ENCODE measurements at places on chromosomes 3 and 15.

DNA sequence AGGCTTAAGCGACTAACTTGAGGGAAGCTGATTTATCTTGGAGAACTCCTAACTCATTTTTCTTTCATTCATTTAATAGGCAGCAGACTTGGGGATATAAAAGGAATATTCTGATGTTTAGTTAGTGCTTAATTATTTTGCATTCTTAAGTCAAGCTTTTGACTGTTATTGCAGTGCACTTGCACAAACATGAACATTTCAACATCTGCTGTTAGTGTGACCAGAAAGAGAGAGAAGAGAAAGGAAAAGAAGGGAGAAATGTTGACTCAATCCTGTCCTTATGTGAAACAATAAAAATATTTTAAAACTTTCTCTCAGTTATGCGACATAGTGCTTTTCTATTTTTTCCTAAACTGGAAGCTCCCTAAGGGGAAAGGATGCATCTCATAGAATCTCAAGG lies 507.8 kb downstream of the LPP start:
- no peak for DNase-seq

- DNase-seq = no peak
Measured at GRCh38 chr3:32056559-32057290, 49.7 kb upstream of the GPD1L start.

DNA sequence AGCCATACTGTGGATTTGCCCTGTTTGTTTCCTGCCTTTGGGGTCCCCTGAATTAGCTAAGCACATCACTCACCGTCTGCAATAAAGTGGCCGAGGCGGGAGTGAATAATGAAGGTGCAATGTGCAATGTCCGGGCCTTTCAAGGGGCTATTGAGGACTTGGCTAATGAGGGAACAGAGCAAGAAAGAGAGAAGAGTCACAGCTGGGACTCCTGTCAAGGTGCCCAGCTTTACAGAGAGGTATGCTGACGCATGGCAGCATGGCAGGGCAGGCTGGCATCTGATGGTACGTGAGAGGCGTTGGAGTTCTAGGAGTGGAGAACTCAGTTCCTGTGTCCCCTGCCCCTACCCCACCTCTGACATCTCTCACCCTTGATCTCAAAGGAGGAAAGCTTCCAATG lies 13.8 kb upstream of the ATP2B2 start:
- DNase-seq = no peak

GRCh38 chr15:98440917-98441316 lies 207.4 kb upstream of the IGF1R start:
- DNase-seq = no peak

DNA sequence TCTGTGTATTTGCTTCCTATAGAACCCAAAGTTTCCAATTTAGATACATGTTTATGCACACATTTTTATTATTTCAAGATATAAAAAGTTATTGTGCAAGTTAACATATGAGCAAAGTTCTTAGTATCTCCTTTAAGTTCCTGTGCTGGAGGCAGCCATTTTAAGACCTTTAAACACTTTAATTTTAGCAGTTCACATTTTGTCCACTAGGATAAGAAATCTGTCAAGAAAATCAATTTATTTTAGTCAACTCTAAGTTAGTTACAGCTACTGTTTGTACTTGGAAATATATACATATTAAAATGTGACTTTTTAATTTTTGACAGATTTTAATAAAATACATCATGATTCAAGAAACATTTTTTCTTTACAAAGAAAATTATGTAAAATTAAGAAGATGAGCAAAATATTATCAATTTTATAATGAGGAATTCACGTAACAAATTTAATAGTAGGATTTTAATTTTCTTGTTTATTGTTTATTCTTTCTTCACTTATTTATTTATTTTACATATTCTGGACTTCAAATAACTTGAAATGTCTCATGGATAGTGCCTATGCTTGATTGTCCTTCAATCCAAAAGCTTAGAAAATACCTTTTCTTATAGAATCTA lies 402.6 kb upstream of the GBE1 start:
- no peak for DNase-seq

DNA sequence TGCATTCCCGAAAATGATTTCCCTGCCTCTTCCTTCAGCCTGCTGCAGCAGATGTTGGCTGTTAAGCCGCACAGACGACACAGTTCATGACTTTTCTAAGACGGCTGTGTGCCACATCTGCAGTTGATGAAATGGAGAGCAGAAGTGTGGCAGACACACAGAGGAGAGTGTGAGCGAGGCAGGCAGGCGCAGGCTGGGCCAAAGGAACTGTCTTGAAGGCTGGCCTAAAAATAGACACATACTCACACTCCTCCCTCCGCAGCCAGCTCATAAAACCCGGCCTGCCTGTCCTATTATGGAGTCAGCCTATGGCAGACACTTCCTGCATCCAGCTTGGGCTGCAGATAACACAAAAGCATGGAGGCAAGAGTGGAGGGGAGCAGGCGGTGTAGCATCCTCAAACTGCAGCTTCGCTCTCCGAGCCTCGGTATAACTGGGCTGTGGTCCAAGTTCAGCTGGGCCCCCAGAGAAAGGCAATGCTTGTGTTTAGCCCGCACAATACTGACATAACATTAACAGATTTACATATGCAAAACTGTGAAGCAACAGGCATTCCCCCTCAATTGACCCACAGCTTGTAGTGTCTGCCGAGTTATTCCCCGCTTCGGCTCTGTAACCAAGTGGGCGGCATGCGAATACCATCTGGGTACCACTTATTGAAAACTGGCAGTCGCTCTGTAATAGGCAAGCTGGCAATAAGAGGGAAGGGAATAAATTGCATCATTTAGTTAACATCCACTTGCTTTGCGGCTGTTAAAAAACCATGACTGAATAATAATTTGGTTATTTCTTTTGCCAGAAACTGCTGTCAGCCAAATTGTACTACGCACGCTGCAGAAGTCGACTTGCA lies 40.8 kb downstream of the FOXP1 start:
- DNase-seq = no peak

DNA sequence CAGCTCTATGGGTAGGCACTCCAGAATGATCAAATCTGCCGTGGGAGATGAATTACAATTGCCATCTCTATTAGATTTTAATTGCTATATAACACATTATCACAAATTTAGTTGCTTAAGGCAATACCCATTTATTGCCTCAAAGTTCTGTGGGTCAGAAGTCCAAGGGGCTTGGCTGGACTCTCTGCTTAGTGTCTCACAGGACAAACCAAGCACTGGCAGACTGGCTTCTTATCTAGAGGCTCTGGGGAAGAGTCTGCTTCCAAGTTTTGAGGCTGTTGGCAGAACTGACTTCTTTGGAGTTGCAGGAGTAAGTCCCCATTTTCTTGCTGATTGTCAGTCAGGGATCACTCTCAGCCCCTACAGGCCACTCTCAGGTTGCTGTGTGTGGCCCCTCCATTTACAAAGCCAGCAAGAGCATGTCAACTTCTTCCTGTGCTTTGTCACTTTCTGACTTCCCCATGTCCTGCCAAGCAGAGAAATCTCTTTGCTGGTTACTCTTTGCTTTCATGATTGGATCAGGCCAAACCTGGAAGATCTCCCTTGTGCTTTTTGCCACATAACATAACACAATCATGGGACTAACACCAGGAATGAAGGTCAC lies 93.5 kb upstream of the PRICKLE2 start:
- DNase-seq = no peak

DNA sequence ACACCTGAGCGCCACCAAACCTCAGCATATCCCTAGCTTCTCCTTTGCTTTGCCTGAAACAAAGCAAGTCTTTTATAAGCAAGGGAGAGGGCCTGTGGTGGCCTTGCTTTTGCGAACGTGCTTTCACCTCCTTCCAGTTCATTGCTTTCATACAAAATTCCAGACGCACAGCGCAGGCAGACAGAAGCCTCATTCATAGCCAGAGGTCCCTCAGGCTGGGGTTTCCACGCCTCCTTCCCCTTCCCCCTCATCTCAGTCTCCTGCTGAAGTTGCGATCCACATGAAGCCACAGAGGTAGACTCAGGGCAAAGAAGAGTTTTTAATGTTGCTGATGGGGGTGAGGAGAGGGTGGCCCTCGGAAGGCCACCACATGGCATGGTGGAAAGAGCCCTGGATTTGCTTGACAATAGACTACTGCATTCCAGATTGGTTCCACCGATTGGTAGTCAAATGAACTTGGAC lies 59.4 kb upstream of the FLNB start:
- no peak for DNase-seq

DNA sequence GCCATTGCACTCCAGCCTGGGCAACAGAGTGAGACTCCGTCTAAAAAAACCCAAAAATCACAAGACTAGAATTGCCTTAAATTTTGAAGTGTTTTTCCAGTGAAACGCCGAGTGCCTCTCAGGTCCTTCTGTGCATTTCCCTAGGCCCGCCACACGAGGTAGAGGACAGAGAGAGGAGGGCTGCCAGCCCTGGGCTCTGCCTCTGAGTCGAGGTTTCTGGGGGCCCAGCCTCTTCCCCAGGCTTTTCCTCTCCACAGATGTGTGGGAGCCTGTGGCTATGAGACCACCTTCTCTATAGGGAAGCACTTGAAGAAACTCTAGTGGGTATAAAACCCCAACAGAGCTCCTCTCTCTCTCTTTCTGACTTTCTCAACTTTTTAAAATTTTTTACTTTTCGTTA lies 10.9 kb upstream of the EHD4 start:
- DNase-seq = no peak

DNA sequence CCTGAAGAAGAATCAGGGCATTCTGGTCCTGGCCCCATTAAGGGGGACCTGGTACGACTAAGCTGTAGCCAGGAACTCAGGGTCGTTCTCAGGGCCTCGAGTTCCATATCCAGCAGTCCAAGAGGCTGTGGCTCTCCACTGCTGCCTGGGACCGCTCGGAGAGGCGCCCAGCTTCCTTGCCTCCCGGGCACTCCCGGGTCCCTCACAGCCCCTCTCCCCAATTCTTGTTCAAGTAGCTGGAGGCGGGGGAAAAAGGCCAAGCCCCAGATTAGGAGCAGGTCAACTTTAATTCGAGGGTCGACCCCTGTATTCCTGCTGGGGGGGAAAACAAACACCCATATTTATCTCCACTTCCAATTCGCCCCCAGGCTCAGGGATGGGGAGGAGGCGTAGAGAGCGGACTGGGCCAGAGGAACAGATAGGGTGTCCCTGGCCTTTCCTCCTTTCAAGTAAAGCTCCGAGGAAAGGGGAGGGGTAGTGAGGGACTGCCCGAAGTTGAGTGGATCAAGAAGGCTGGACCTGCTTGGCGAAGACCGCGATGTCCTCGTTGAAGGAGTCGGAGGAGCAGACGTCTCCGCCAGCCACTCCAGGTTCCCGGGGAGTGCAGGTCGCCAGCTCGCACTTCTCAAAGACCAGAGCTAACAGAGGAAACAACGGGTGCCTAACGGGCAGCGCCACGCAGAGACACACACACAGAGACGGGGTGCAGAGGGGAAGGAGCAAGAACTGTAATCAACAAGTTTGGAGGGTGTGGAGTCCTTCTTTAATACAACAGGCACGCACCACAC lies 4.4 kb downstream of the MEIS2 start:
- DNase-seq = no peak

GRCh38 chr3:106113747-106114146 lies 244.9 kb upstream of the CBLB start:
- DNase-seq = no peak

DNA sequence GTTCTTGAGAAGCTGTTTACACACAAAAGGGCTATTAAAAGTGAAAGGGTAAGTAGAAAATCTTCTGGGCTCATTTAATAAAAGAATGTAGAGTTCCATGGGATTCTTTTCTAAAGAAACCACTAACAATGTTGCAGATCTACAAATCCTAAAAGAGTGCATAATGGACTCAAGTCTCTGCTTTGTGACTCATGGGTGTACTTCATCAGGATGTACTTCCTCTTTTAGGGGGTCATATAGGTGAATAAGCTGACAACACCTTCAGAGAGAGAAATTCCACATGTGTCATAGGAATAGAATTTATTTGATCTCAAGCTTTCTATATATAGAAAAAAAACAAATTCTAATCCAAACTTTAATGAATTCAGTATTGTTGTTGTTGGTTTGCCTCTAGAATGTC lies 355.5 kb downstream of the TIGIT start:
- no peak for DNase-seq

Measured in stimulated activated CD8-positive, alpha-beta memory T cell treated with anti-CD3 and anti-CD28 coated beads, Interleukin-7, amount 100 ng/mL, for 1 hour (primary cell).